Activated CD4-positive, alpha-beta T cell treated with anti-CD3 and anti-CD28 coated beads, Interleukin-2, Interleukin-6, amounts not matched to agents 100 ng/mL and 50 ng/mL, durations not matched to agents 16 hours and 8 hours (primary cell): ENCODE measurements at places on chromosomes 2 and 18.

DNA sequence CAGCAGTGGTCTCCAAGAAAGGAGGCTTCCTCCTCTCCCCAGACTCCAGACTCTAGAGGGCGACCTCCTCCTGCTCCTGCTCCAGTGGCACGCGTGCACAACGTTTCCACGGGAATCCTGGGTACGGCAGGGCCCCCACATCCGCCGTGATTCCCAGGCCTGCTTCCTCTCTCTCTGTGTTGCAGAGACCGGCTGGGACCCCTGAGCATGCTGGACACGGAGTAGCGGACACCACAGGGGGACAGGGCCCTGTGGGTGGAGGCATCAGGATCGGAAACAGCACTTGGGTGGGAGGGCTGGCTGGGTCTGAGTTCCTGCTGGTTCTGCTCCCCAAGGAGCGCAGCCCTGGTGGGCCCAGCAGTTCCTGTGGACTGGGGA, 75.9 kb upstream of the SLC35G4 start:
- DNase-seq, result no peak

GRCh38 chr2:165193178-165193777, 10.6 kb downstream of the SCN3A start:
- DNase-seq, result no peak

DNA sequence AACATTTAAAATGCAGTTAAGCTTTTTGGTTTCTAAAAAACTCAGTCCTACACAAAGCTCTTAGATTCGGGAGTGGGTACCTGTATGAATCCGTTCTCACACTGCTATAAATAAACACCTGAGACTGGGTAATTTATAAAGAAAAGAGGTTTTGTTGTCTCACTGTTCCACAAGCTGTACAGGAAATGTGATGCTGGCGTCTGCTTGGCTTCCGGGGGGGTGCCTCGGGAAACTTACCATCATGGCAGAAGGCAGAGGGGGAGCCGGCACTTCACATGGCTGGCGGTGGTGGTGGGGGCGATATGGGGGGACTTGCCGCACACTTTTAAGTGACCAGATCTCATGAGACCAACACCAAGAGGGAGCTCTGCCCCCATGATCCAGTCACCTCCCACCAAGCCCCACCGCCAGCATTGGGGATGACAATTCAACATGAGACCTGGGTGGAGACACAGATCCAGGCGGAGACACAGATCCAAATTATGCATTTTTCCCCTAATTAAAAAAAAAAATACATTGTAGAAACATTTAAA, 222.5 kb downstream of the GBX2 start:
- DNase-seq, result no peak

GRCh38 chr2:196887431-196887830, 39.1 kb downstream of the PGAP1 start:
- DNase-seq, result no peak

DNA sequence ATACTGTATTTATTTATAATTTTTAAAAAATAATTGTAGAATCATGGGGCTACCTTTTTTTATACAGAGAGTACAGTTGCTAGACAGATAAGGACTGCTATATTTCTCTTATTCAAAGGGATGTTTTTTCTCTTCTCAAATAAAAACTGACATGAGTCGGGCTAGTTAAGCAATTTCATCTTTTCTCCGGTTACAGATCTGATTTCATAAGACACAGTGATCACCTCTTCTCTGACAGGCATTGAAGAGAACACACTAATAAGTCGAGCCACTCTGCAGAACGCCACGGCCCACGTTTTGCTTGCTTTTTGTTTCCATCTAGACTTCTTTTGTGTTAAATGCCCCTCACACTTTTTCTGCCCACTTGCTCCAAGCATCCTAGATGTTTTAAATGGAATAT, 85.4 kb downstream of the HNRNPLL start:
- DNase-seq, result no peak

DNA sequence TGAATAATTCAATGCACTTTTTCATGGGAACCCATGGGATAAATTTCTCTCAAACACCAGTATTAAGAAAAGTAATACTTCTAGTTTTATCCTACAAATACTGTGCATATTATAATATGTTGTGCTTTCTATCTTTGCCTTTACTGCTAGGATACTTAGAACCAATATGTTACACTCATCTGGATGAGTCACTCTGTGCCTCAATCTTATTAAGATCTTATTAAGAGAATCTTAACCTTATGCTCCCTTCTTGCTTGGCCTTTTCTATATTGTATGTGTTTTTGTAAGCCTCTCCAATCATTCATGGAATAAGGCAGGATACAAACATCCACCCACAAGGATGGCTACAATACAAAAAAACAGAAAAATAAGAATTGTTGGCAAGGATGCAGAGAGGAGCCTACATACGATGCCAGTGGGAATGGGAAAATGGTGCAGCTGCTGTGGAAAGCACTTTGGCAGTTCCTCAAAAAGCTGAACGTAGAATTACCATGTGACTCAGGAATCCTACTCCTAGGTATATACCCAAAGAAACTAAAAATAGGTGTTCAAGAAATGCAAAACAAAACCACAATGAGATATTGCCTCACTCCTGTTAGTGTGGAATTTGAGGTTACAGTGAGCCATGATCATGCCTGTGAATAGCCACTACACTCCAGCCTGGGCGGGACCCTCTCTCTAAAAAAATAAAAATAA, 10.7 kb upstream of the TWSG1 start:
- DNase-seq, result no peak

DNA sequence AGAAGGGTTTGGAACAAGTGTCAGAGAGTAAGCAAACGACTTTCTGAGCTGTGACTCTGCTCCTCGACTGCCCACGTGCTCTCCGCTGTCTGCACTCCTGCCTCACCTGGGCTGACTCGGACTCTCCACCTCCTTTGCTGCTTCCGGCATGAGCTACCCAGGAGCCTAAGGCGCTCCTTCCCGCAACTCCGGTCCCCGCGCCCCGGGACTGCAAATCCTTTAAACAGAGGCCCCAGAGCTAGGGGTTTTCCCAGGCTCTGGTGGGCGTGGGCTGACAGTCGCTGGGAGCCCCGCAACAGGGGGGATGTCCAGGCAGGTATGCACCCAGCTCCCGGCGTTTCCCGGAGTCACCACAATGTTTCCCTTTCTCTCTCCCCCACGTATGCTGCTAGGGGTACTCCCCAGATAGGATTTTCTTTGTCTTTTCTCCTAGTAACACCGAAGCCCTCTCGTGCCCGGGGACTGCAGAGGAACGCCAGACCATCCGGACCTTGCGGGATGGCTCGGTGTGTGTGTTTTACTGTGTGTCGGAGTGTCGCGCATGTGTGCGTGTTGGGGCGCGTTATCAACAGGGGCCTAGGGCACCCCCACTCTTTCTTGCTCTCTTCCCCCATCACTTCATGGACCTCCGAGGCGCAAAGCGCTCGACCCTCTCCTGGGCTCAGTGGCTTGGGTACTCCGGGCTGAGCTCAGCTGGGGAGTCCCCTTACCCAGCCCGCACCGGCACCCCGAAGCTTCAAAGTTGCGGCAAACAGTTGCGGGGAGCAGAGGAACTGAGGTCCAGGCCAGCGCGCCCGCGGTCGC, 691 bp upstream of the THSD7B start:
- no peak for DNase-seq

DNA sequence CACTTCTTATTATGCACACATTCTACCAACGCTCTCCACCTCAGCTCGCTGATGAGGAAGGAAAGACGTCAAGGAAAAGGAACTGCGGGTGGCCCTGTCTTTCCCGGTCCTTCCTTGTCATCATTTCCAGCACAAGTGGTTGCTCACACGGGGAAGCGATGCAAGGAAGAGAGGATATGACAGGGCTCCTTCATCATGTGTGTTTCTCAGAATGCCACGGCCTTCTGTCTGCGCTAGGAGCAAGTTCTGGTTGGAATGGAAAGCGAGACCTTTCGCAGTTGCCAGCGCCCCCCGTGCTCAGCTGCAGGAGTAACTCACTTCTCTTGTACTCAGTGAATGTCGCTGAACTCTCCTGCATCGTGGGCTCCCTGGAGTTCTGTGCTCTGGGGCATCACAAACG, 191.8 kb upstream of the GLI2 start:
- DNase-seq, result no peak

- DNase-seq, result peak; percentile 33
These were observed 111.1 kb downstream of the KLHL14 start for GRCh38 chr18:32661486-32662299.

DNA sequence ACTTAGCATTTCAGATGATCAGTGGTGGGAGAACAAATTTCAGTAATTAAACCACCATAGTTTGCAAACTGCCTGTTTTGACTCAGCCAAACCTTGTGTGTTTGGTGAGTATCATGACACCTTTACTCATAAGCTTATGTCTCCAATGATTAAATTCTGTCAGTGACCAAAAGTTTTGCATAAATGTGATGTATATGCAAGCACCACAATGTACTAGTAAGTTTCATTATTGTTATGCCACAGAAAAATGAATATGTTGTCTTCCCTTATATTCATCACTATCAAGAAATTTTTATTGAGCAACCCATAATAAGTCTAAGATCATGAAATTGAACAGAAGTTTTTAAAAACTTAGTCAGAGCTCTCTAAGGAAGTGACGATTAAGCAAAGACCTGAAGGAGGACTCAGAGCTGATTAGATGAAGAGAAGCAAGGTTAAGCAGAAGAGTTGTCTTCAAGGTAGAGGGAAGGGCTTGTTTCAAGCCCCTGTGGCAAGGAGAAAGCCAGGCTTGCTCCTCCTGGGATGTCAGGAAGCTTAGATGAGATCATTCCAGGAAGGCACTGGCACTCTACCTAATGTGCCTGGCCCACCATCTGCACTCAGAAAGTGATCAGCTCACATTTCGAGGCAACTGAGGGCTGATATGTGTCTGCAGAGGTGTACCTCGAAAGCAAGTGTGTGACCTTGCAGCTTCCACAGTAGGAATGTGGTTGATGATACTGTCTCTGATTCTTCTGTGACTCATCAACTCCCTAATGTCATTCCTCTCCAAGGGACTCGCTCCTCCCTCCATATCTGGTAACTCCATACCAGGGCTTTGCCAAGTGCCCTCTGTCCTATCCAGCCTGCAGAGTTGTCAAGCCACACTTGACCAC, 54.7 kb downstream of the KCTD18 start:
- DNase-seq, result peak; percentile 81

- no peak for DNase-seq
These were observed 9.1 kb downstream of the DRC1 start for GRCh38 chr2:26410764-26411243.

DNA sequence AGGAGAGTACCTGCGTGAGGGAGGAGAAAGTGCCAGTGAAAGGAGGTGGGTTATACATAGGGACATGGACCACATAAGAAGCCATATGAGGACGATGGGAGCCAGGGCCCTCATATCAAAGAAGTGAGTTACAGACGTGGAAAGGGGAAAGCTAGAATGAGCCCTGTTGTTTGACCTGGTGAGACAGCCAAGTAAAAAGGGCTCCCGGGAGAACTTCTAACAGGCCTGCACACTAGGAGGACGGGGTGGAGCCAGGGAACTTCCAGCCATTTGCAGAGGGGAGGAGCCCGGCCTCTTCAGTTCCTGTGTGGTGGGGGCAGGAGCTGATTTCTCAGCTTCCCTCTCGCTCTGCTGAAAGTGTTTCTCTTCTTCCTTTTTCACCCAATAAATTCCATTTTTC, 84.1 kb upstream of the SLC66A3 start:
- DNase-seq, result peak; percentile 13

GRCh38 chr2:171514908-171515582, 7.2 kb upstream of the CYBRD1 start:
- DNase-seq, result no peak

GRCh38 chr2:86366651-86367498, 29.4 kb upstream of the REEP1 start:
- no peak for DNase-seq

DNA sequence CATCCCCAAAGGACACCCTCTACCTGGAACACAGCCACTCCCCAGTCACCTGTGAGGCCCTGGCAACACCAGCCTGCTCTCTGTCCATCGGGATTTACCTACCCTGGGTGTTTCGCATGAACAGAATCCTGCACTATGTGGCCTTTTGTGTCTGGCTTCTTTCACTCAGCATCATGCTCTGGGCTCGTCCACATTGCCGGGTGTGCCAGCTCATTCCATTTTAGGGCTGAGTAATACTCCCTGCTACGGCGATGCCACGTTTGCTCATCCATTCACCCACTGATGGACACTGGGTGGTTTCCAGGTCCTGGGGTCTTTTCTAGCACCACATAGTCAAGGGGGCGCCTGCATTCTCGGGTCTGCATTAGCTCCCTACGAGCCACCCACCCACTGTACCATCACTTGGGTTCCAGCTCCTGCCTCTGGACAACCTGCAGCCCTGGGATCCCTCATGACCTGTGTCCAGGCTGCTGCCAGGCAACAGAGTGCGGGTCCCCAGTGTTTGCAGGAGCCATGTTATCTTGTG, 22.0 kb downstream of the KCNF1 start:
- DNase-seq, result no peak

DNA sequence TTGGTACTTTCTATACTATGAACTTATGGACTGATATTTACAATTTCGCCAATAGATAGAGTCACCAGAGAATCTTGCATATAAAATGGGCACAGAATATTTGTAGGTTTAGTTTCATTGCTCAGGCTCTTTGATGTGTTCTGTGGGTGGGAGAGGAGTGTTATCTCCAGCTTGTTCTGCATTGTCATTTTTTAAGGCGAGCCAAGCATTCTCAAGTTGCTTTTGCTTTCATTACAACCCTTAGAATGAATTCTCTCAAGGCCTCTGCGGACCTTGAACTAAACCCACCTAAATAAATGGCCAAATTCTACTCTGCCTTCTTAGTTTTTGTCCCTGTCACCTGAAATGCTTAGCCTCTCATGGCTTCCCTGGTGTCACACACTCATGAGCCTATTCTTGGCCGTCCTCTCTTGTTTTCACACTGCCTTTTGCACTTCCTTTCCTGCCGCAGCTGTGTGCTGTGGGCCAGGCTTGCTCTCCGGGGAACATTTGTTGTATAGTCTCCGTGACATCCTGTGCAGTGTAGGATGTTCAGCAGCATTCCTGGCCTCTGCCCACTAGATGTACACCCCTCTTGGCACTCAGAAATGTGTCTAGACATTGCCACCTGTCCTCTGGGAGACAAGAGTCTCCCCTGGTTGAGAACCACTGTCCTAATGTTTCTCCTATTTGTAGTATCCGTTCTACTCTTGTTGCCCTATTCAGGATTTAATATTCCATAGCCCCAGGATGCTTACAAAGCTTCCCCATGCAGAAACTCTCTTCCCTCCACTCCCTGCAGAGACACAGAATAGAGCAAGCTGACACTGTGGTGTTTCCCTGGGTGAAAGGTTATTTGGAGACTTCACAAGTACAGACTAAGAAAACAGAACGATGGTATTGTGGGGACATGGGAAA, 255.6 kb downstream of the PTPRM start:
- peak; percentile 2 for DNase-seq

GRCh38 chr2:203061346-203061745, 46.7 kb downstream of the NBEAL1 start:
- no peak for DNase-seq

GRCh38 chr2:96493072-96493471, 12.1 kb downstream of the NEURL3 start:
- DNase-seq, result no peak

GRCh38 chr2:237091779-237092436, 6.2 kb downstream of the COPS8 start:
- DNase-seq, result no peak
